ENCODE measurements at places on chromosomes 11 and 22.

DNA sequence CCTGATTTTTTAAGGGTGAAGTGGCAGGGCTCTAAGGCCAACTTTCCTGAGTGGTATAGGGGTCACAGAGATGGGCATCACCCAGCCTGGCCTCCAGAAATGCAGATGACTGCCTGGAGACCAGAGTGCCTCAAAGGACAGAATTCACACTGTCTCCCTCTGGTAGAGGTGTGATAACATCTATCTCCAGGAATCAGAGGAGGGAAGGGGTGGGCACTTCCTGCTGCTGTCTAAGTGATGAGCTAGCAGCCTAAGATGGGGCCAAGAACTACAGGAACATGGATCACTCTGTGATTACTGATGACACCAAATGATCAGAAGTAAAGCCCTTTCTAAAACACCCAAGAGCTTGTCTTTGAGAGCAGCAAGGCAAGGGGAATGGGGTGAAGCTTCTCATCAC is 61.9 kb downstream of the C11orf58 start:
- no peak for DNase-seq

GRCh38 chr11:597166-597725 is 18.5 kb downstream of the IRF7 start:
- DNase-seq, result no peak

- DNase-seq, result no peak
Observed at GRCh38 chr11:107653076-107653475, 58.8 kb downstream of the SLN start.

DNA sequence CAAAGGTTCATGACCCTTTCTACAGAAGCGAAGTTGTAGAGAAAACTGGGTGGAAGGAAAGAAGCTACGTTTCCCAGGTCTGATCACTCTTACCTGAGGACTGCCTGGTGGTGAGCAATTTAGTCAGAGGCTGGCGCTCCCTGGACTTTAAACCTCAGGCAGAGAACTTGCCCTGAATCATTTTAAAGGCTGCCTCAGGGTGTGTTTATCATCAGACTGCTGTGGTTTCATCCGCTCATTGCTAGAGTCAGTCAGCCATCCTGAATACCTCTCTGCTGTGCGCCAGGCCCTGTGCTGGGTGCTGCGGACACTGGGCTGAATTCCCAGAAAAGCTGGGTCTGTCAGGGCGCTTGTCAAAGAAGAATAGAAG is 2.7 kb downstream of the DTX4 start:
- peak; percentile 43 for DNase-seq

DNA sequence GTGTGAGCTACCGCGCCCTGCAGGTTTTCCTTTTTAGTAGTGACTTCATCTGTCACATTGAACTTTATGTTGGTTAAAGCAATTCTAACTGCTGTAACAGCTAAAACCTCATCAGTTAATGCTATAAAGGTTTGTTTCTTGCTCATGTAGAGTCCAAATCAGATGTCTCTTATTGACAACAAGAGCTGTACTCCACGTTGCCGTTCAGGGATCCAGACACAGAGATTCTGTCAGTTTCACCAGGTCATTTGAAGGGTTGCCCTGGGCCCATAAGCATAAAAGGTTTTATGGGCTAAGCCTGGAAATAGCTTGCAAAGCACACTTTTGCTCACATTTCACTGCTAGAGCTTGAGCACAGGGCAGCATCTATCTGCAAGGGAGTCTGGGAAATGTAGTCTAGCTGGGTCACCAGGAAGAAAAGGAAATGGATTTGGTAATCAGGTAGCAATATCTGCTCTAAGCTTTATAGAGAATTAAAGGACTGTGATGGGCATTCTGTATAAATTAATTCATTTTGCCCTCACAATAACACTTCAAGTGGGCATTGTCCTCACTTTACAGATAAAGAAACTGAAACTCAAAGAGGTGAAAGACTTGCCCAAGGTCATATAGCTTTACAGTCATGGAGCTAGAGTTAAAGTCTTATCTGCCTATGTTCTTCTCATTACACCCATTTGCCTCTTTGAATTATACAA is 25.2 kb upstream of the PTPRJ start:
- no peak for DNase-seq

GRCh38 chr11:110855191-110855590 is 143.0 kb upstream of the ARHGAP20 start:
- no peak for DNase-seq

DNA sequence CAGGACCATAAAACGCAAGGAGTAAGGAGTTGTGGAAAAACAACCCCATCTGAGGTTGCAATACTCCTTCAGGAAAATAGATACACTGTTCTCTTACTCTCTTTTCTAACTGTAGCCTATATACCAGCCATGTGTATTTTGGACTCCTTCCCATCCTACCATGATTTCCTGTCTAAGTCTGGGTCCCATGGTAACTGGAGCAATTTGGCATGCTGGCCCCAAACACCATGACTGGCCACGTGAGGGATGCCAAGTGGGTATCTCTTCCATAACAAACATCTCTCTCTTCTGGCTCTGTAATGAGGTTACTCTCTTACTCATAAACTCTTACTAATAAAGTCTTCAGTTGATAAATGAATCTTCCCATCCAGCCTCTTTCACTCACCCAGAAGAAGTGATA is 26.5 kb downstream of the ABTB2 start:
- peak; percentile 54 for DNase-seq

All from T1000 (cell line).